Left ventricle myocardium inferior (tissue), 1 donor: ENCODE measurements at places on chromosomes 5 and 9. TPM values are rescaled to one million over a fixed set of nuclear protein-coding genes. Genes with fewer than 3 reads are reported as not detected.

GRCh38 chr9:26904070-26904469, 11.5 kb upstream of the CAAP1 start:
- no peak overlapping the region for H3K27ac ChIP-seq
- no peaks in the 10 kb centered on the region for H3K27me3 ChIP-seq
- no peak overlapping the region for H3K4me3 ChIP-seq
- peaks cover 19% of the 10 kb centered on the region for H3K4me1 ChIP-seq
- peaks cover 51% of the 10 kb centered on the region for H3K36me3 ChIP-seq
- no peak for DNase-seq

DNA sequence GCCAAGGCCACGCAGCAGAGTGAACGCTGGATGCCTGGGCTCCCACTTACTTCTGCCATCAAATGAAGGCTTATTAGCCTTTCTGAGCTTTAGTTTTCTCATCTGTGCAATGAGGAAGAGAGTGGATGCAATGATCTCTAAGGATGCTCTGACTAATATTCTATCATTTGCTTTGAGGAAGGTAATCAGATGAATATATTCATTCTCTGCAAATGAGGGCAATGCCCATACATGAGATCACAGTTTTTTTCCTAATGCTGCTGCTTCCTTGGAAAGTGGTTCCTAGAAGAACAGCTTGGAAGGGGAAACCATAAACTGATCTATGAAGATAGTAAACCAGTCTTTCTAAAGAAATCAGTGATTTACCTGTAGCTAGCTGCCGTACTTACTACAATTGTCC, 152.4 kb downstream of the NSG2 start:
- DNase-seq = no peak
- no peak overlapping the region for H3K27ac ChIP-seq
- no peaks in the 10 kb centered on the region for H3K36me3 ChIP-seq
- H3K4me1 ChIP-seq = no peaks in the 10 kb centered on the region
- peaks cover 26% of the 10 kb centered on the region for H3K27me3 ChIP-seq

- peak overlapping the region; percentile 67 for H3K4me3 ChIP-seq
- DNase-seq = peak; percentile 37
- no peaks in the 10 kb centered on the region for H3K36me3 ChIP-seq
These were observed 145.5 kb upstream of the SLC24A2 start for GRCh38 chr9:19934301-19934871.

- H3K36me3 ChIP-seq = peaks cover 10% of the 10 kb centered on the region
- H3K27me3 ChIP-seq = no peaks in the 10 kb centered on the region
- peak; percentile 52 for DNase-seq
- H3K4me1 ChIP-seq = peaks cover 18% of the 10 kb centered on the region
- H3K4me3 ChIP-seq = no peak overlapping the region
These were observed 69.9 kb downstream of the MAMDC2 start for GRCh38 chr9:70113403-70114022.

DNA sequence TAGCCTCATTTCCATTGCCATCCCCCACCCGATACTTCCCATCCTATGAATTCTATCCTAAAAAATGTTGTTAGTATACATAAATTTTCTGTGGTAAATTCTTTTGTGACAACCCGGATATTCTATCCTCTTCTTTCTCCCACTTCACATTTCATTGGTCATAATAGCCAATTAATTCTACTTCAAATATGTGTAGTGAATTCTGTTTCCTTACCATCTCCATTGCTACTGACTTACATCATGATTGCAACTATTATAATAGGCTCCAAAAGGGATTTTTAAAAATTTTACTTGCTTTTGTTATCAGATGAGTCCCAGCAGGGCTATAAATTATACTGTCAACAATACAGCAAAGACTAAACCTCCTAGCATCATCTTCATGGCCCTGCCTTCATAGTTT, 1326.8 kb downstream of the PTPRD start:
- H3K4me1 ChIP-seq = no peaks in the 10 kb centered on the region
- H3K27ac ChIP-seq = no peak overlapping the region
- DNase-seq = no peak
- no peak overlapping the region for H3K4me3 ChIP-seq
- no peaks in the 10 kb centered on the region for H3K36me3 ChIP-seq

DNA sequence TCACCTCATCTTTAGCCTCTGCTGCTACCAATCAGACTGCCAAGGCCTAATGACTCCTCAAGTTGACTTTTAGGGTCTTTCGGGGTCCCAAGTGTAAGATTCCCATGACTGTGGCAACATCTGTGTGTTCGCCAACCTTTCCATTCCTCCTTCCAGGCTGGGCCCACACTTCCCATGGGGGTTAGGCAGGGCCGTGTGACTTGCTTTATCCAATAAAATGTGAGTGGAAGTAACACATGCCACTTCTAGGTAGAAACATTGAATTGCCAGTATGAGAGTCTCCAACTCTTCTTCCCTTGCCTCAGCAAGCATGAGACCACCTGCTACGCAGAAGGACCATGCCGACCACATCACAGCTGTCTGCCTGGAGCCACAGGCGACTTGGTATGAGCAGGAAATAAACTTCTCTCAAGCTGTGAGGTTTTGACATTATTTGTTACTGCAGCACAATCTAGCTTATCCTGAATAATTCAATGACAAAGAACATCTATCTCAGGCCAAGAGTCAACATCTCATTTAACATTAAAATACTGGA, 190.4 kb upstream of the IER5L start:
- H3K36me3 ChIP-seq = no peaks in the 10 kb centered on the region
- no peak overlapping the region for H3K4me3 ChIP-seq
- H3K27me3 ChIP-seq = no peaks in the 10 kb centered on the region
- no peak overlapping the region for H3K27ac ChIP-seq
- no peaks in the 10 kb centered on the region for H3K4me1 ChIP-seq

DNA sequence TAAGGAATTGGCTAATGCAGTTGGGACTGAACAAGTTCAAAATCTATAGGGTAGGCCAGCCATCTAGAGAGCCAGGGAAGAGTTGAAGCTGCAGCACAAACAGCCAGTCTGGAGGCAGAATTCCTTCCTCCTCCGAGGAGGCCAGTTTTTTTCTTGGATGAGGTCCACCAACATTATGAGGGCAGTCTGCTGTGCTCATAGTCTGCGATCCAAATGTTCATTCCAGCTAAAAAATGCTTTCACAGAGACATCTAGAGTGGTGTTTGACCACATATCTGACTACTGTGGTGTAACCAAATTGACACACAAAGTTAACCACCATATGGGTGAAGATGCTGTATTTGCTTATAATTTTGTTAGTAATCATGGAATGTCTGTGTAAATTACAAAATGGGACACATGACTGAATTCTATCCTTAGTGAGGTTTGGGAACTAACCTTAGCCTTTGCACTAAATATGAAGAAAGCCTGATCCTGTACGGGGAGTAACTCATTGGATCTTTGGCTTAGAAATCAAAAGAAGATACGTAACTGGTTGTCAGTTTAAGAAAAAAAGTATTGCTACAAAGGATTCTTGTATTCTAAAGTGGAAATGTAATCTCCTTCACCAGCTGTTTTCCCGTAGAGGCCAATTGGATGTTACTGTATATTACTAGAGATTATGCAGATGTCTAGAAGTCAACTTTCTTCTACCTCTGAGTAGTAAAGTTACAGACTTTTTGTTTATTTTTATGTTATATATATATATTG, 70.6 kb downstream of the SPIN1 start:
- H3K4me3 ChIP-seq = no peak overlapping the region
- H3K27ac ChIP-seq = no peak overlapping the region
- DNase-seq = no peak

DNA sequence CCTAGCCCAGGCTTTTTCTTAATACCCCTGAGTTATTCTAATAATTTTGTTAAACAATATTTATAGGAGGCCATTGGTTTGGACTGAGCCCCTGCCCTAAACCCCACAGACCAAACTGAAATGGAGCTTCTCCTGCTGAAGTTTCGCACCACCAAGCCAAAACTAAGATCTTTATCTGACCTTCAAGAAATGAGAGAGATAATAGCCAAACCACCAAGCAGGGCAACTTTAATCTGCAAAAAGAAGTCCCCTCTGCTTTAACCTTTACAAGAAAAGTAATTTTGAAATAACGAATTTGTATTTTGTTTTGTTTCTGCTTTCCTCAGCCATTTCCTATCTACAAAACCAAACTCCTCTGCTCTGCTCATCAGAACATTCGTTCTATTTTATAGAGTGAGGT, 125.5 kb downstream of the PIK3R1 start:
- peaks cover 19% of the 10 kb centered on the region for H3K4me1 ChIP-seq
- H3K27ac ChIP-seq = no peak overlapping the region
- no peaks in the 10 kb centered on the region for H3K36me3 ChIP-seq
- no peaks in the 10 kb centered on the region for H3K27me3 ChIP-seq
- DNase-seq = no peak

DNA sequence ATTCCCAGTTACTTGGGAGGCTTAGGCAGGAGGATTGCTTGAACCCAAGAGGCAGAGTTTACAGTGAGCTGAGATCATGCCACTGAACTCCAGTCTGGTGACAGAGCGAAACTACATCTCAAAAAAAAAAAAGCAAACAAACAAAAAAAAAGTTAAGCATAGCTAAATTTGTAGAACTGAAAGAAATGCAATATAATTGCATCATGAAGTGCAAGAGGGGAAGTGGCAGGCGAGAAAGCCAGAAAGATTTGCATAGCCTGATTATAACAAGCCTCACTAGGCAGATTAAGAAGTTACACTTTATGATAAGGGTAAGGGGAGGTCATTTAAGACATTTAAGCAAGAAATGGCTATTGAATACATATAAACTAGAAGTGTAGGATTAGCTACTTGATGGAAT, 187.1 kb downstream of the EDIL3 start:
- H3K27ac ChIP-seq = no peak overlapping the region
- H3K36me3 ChIP-seq = no peaks in the 10 kb centered on the region
- H3K4me1 ChIP-seq = no peaks in the 10 kb centered on the region
- DNase-seq = no peak

DNA sequence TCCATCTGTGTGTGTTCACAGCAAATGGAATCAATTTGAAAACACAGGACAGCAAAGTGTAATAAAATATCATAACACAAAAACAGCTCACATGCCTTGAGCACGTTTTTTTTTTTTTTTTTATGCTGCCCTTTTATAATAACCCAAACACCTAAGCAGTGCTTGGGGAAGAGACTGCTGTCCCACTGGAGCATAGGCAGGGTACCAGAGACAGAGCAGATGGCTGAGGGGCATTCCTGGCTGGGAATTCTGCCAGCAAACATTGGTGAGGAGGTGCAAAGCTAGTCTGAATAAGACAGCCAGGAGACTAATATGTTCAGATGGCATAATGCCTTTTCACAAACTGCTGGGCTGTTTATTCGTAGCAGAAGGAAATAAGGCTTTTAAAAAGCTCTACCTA, 58.1 kb upstream of the SV2C start:
- H3K27ac ChIP-seq = no peak overlapping the region
- H3K4me1 ChIP-seq = no peaks in the 10 kb centered on the region
- H3K27me3 ChIP-seq = no peaks in the 10 kb centered on the region
- no peak for DNase-seq
- no peak overlapping the region for H3K4me3 ChIP-seq

- no peak overlapping the region for H3K27ac ChIP-seq
- no peaks in the 10 kb centered on the region for H3K4me1 ChIP-seq
- no peaks in the 10 kb centered on the region for H3K36me3 ChIP-seq
- H3K4me3 ChIP-seq = no peak overlapping the region
These were observed 224.7 kb upstream of the GRAMD2B start for GRCh38 chr5:126198531-126198930.

DNA sequence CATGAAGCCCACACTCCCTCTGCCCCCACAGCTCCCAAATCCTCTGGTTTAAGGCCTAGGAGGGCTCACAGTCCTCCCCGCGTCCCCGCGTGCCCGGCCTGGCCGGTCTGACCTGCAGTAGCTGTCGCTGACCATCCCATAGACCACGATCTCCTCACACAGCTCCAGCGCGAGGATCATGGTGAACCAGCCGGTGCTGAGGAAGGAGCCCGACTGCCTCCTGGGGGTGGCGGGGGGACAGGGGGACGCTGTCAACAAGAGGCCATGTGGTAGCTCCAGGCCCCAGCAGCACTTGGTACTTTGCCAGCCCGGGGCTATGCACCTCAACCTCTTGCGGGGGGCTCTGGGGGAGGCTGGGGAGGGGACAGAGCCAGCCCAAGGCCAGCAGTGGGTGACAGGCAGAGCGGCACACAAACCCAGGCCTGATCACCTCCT, 7.0 kb downstream of the ST6GALNAC4 start:
- no peak overlapping the region for H3K27ac ChIP-seq
- no peaks in the 10 kb centered on the region for H3K27me3 ChIP-seq
- peaks cover 50% of the 10 kb centered on the region for H3K36me3 ChIP-seq

GRCh38 chr9:79661886-79662536, 90.2 kb downstream of the TLE4 start:
- no peaks in the 10 kb centered on the region for H3K27me3 ChIP-seq
- H3K27ac ChIP-seq = peak overlapping the region; percentile 60
- no peak for DNase-seq

- H3K4me1 ChIP-seq = peaks cover 72% of the 10 kb centered on the region
- H3K27me3 ChIP-seq = peaks cover 30% of the 10 kb centered on the region
- H3K36me3 ChIP-seq = no peaks in the 10 kb centered on the region
- DNase-seq = peak; percentile 32
- peak overlapping the region; percentile 84 for H3K4me3 ChIP-seq
- H3K27ac ChIP-seq = peak overlapping the region; percentile 99
These were observed 572 bp downstream of the NR4A3 start for GRCh38 chr9:99822109-99822805.

- H3K36me3 ChIP-seq = no peaks in the 10 kb centered on the region
- peaks cover 3% of the 10 kb centered on the region for H3K4me1 ChIP-seq
- no peak overlapping the region for H3K4me3 ChIP-seq
- H3K27me3 ChIP-seq = no peaks in the 10 kb centered on the region
These were observed 142.1 kb downstream of the EPB41L4A start for GRCh38 chr5:112276991-112277390.

Gene PDGFRB
- total RNA-seq = 39.7 TPM

Gene FST
- 2.0 TPM for total RNA-seq

Gene GRXCR2
- total RNA-seq = 1.1 TPM

Gene AGXT2
- total RNA-seq = not detected

Gene MEIKIN
- not detected for total RNA-seq

Gene AQP7
- 150 TPM for total RNA-seq

Gene SLC45A2
- not detected for total RNA-seq

Gene ALDH7A1
- total RNA-seq = 30.5 TPM

Gene INIP
- total RNA-seq = 15.2 TPM

Gene PKN3
- 6.3 TPM for total RNA-seq
